ENCODE measurements at places on chromosomes 11 and 22.

- no peak for DNase-seq
Observed at GRCh38 chr11:107040433-107041087, 22.3 kb upstream of the GUCY1A2 start.

GRCh38 chr22:20937031-20937793 lies 20.0 kb downstream of the CRKL start:
- DNase-seq = no peak

GRCh38 chr11:67522844-67523555 lies at the start of gene CABP2:
Gene CABP2 (minus strand): TSS chr11:67523446. CDS start chr11:67523326, 120 bp downstream.
- no peak for DNase-seq

DNA sequence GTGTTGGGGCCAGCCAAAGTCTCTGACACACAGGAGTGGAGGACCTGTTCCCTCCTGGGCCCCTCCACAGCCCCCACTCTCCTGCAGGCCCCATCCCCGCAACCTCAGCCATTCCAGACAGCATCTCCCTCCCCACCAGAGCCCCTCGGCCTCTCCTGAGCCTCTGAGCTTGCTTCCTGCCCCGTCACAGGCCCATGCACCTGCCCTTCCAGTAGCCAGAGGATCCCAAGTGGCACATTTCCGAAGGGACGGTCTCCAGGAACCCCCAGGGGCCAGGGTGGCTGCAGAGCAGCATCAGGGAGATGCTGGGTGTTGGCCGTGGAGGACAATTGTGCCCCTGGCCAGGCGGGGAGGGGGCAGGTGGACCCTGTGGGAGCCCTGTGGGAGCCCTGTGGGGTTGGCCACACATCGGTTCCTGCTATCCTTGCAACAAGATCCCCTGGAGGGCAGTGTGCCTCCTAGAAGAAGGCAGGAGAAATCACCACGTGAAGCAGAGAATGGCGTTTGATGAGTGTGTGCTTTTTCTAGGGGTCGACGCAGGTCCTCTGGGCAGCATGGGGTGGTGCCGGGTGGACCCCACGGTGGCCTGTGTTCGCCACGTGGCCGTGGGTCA lies 45.3 kb upstream of the PPARA start:
- no peak for DNase-seq

DNA sequence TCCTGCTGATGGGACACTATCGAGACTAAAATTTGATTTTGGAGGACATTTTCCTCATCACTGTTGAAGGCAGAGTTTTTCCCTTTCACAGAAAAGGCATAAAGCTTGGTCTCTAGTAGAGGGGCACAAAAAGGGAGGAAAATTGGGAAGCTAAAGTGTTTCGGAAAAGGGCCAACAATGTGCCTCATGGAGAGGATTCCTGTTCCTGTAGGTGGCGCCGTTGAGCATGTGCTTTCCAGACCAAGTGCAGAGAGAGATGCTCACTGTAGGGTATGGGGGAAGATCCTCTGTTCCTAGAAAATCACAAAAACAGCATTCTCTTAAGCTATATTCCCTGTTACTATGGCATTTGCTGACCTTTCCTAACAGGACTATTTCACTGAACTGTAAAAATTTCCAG lies 18.4 kb upstream of the OR4C5 start:
- DNase-seq = no peak

GRCh38 chr11:14190992-14191778 lies 167.8 kb downstream of the RRAS2 start:
- no peak for DNase-seq

DNA sequence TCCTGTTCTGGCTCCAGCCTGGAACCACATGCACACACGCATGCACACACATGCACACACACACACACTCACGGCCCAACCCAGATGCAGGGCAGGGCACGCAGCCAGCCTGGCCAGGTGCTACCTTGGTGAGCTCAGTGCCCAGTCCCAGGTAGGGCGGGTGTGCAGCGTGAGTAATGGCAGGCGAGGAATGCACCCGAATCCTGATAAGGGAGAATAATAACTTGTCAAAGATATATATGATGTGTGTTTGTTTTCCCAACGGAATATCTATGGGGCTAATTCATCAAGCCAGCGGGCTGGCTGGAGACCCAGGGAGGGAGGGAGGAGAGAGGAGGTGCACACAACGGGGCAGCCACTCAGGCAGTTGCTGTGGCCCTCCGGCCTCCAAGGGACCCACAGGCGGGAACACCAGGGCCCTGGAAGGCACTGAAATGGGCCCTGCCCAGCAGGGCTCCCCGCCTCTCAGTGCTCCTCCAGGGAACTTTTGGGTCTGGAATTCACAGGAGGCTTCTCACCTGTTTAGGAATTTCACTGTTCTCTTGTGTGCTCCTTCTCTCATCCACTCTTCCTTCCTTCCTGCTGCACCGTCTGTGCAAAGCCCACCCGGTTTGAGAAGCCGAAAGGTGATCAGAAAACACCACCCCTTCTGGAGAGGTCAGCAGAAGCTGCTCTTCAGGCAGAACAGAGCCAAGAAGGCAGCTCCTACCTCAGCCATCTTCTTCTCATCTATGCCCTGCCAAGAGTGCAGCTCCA lies 79.0 kb downstream of the BUD13 start:
- DNase-seq = no peak

- DNase-seq = no peak
Observed at GRCh38 chr11:12815129-12815480, 140.9 kb downstream of the TEAD1 start.

- DNase-seq = no peak
Observed at GRCh38 chr11:67404515-67405195, 772 bp downstream of the TBC1D10C start.

DNA sequence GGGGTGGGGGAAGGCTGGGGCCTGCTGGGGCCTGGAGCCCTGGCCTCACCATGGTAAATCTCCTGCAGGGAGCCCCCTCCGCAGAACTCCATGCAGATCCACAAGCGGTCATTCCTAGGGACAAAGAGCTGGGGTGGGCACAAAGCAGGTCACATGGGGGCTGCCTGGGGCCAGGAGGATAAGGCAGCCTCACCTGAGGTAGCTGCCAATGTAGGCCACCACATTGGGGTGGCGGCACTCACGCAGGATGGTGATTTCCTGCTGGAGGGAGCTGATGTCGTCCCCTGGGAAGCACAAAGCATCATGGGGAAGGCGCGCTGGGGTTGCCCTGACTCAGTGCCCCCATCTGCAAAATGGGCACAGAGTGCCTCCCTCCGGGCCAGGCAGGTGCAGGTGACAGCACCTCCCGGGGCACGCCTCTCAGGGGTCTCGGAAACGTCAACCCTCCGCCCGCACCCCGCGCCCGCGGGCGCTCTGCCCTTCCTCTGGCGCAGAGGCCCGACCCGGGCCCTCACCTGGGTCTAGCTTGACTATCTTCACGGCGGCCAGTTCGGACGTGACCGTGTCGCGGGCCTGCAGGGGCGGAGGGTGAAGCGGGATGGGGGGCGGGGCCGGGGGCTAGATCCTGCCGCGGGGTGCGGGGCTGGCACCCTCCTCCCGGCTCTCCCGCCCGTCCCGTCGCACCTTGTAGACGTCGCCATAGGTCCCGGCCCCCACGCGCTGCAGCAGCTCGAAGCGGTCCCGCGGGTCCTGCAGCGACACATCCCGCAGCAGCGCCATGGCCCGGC lies 450 bp downstream of the MAP4K2 start:
- DNase-seq = no peak

DNA sequence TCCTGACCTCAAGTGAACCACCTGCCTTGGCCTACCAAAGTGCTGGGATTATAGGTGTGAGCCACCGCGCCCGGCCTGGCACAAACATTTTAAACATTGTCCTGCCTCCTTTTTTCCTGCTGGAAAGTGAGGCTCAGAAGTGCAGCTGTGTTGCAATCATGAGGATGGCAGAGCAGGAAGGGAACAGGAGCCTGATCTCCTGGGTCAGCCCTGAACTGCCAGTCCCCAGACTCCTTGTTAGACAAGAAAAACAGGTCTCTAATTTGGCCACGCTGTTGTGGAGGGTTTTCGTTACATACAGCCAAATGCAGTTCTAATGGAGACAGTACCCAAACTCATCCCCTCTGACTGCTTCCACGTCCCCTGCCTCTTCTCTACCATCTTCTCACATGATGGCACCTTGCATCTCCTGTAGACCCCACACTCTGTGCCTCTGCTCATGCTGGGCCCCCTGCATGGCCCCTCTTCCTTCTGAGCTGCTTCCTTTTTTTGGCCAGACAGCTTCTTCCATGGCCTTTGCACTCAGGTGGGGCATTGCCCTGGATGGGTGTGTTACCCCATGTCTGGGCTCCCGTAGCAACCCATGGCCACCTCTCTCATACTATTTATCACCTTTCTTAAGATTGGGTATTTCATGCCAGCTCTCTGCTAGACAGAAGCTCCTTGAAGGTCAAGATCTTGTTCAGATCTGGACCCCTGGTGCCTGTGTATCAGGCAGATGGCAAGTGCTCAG lies 227.1 kb downstream of the CEP164 start:
- DNase-seq = no peak

DNA sequence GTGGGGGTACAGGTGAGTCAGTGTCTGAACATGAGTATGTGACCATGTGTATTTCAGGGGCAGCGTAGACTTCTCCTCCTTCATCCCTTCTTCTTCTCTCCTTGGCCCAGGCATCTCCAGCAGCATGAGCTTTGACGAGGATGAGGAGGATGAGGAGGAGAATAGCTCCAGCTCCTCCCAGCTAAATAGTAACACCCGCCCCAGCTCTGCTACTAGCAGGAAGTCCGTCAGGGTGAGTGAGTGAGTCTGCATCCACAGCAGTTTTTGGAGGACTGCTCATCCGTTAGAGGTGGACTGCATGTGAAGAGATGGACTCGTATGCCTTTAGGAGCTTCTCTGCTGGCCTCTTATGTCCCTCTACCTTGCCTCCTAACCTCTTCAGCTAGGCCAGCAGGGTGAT lies 15.6 kb downstream of the TUB start:
- no peak for DNase-seq

GRCh38 chr11:42913731-42914130 lies 398.1 kb upstream of the API5 start:
- DNase-seq = no peak

GRCh38 chr11:125903711-125904659 lies at the start of gene DDX25:
Gene DDX25 (plus strand): TSS chr11:125904508. CDS start chr11:125904518, 10 bp downstream.
- no peak for DNase-seq

DNA sequence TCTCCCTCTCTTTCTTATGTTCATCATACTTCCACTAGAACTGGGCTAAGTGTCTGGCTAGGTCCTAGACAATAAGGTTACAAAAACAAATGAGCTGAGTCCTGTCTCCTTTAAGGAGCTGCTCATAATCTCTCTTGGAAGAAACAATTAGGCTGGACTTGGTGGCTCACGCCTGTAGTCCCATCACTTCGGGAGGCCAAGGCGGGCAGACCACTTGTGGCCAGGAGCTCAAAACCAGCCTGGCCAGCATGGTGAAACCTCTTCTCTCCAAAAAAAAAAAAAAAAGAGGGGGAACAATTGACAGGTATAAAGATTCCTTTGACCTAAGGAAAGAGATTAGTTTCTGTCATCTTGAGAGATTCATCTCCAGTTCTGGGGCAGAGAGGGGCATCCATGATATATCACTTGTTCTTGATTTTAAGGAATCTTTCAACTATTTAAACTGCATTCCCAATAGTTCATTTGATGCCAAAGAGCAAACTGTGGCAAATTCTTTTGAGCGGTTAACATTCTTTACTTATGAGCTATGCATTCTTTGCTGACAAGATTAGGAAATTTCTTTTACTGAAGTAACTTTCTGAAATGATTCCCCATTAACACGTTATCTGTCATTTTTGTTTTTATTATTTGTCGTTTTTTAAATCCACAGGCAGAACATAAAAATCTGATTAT lies 125.5 kb downstream of the C11orf87 start:
- DNase-seq = peak; percentile 2

- DNase-seq = no peak
Observed at GRCh38 chr11:2443881-2444820, at the start of gene TRPM5. Gene TRPM5 (minus strand): TSS chr11:2444514. CDS start chr11:2423036, 21,478 bp downstream.

- DNase-seq = peak; percentile 61
Observed at GRCh38 chr11:2390725-2391151, 9.8 kb upstream of the TSSC4 start.

DNA sequence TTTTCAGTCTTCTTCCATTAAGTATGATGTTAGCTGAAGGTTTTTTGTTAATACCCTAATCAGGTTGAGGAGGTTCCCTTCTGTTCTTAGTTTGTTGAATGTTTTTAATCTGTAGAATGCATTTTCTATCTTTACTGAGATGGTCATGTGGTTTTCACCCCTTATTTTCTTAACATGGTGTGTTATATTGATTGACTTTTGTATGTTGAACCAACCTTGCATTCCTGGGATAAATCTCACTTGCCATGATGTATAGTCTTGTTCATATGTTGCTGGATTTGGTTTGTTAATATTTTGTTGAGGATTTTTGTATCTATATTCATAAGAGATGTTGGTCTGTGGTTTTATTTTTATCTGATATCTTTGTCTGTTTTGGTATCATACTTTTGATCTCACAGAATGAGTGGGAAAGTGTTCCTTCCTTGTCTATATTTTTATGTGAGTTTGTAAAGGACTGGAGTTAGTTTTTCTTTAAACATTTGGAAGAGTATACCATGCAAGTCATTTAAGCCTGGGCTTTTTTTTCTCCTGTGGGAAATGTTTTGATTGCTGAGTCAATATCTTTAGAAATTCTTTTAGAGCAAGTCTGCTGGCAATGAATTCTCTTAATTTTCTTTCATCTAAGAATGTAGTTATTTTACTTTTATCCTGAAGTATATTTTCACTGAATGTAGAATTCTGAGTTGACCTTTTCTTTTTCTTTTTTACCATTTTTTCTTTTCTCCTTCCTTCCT lies 5.5 kb upstream of the P4HA3 start:
- DNase-seq = no peak

DNA sequence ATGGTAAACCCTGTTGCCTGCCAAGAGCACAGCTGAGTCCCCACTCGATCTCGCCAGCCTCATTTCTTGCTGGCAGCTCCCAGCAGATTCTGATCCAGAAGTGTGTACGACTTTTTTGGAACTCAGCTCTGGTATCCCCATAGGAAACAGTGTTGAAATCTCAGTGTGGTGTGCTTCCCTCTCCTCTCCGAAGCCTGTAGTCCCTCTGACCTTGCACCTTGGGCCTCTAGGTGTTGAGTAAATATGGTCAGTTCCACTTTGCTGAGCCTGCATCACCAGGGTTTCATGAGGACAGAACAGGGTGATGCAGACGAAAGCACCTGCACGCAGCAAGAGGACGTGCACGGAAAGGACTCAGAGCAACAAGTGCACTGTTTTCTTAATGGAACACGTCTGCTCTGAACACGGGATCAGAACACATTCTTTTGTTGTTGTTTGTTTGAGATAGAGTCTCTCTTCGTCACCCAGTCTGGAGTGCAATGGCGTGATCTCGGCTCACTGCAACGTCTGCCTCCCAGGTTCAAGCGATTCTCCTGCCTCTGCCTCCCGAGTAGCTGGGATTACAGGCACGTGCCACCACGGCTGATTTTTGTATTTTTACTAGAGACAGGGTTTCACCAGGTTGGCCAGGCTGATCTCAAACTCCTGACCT lies 3.8 kb upstream of the CPT1A start:
- no peak for DNase-seq

DNA sequence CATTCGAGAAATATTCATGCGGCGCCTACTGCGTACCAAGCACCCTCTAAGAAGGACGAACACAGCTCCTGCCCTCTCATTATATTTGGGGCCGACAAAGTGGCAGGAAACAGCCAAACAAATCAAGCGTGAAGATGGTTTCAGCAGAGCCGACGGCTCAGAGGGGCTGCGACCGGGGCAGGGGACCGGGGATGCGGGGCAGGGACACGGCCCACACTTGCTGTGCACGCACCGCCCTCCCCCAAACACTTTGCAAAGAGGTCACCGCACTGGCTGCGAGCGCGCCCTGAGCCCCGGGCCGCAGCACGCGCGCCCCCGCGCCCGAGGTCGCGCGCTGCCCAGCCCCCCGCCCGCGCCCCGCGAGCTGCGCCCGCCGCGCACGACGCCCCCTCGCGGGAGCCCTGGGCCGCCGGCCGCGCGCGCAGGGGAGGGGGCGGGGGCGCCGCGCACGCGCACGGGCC lies 255 bp upstream of the SYNGR1 start:
- no peak for DNase-seq

- no peak for DNase-seq
Observed at GRCh38 chr11:76789443-76789719, 6.2 kb downstream of the TSKU start.

Data from HFF-Myc (cell line).